ENCODE measurements at places on chromosomes 16 and 17.

DNA sequence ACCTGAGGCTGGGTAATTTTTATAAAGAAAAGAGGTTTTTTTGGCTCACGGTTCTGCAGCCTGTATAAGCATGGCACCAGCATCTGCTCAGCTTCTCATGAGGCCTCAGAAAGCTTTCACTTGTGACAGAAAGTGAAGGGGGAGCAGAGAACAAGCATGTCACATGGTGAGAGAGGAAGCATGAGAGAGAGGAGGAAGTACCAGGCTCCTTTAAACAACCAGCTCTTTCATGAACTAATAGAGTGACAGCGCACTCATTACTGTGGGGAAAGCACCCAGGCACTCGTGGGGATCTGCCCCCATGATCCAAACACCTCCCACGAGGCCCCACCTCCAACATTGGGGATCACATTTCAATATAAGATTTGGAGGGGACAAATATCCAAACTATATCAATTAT lies 86.8 kb downstream of the USP32 start:
- DNase-seq, result no peak

DNA sequence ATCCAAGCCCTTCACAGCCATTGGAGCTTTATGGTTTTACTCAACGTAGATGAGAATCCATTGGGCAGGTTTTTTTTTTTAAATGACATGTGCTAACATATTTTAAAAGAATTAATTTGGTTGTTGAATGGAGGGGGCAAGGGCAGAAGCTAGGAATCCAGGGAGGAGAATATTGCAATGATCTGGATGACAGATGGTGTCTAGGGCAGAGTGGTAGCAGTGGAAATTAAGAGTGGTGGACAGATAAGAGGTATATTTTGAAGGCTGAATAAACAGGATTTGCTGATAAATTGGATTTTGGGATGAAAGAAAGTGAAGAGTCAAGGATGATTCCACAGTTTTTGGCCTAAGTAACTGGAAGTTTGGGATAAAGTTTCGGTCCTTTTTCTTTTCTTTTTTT lies 54.8 kb upstream of the DHX40 start:
- DNase-seq, result no peak

DNA sequence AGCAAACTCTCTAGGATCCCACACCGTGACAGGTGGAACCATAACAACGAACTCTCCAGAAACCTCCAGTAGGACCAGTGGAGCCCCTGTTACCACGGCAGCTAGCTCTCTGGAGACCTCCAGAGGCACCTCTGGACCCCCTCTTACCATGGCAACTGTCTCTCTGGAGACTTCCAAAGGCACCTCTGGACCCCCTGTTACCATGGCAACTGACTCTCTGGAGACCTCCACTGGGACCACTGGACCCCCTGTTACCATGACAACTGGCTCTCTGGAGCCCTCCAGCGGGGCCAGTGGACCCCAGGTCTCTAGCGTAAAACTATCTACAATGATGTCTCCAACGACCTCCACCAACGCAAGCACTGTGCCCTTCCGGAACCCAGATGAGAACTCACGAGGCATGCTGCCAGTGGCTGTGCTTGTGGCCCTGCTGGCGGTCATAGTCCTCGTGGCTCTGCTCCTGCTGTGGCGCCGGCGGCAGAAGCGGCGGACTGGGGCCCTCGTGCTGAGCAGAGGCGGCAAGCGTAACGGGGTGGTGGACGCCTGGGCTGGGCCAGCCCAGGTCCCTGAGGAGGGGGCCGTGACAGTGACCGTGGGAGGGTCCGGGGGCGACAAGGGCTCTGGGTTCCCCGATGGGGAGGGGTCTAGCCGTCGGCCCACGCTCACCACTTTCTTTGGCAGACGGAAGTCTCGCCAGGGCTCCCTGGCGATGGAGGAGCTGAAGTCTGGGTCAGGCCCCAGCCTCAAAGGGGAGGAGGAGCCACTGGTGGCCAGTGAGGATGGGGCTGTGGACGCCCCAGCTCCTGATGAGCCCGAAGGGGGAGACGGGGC lies 1.3 kb downstream of the SPN start:
- no peak for DNase-seq

GRCh38 chr17:43463241-43463640 lies 20.5 kb upstream of the DHX8 start:
- DNase-seq, result no peak

- no peak for DNase-seq
Observed at GRCh38 chr16:67928561-67929364, 2.9 kb downstream of the CTRL start.

DNA sequence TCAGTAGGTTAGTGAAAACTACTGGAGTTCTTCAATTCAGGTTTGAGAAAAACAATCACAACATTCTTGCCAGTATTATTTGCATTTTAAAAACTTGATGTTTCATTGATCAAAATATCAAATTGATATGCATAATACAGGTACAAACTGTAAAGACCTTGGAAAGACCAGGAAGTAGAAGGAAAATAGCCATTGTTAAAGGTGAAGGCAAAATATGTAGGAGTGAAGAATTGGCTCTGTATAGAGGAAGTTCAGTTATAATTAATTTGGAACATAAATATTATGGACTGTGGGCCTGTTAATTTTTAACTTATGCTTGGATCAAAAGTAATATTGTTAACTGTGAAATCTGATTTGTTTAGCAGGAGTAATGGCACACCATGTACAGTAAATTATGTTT lies 112.6 kb downstream of the BCAS3 start:
- no peak for DNase-seq

GRCh38 chr17:82957469-82957795 lies 117.6 kb upstream of the ZNF750 start:
- DNase-seq, result no peak

GRCh38 chr17:81395600-81396277 lies 482 bp downstream of the BAHCC1 start:
- no peak for DNase-seq

DNA sequence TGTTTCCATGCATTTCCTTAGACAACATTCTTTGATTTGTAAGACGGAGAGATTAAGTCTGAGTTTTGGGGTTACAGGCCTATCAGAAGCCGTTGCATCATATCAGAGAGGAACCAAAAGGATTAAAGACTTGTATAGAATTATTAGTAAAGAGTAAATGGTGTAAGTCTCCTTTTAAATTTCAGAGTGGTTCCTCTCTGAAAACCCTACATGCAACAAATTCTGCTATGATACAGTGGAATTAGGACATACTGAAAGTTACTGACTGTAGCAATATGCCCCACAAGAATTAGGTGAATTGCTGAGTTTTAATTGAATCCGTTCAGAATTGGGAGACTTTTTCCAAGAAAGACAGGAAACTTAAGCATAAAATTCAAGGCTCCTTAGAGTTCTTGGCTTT lies 221.6 kb downstream of the FTO start:
- no peak for DNase-seq

Measured in brain pericyte (primary cell).